ENCODE measurements at places on chromosomes 6 and 20.

- DNase-seq, result no peak
Observed at GRCh38 chr6:139595183-139595582, 220.7 kb upstream of the CITED2 start.

- DNase-seq, result no peak
Observed at GRCh38 chr6:157030755-157031154, 253.6 kb downstream of the ARID1B start.

DNA sequence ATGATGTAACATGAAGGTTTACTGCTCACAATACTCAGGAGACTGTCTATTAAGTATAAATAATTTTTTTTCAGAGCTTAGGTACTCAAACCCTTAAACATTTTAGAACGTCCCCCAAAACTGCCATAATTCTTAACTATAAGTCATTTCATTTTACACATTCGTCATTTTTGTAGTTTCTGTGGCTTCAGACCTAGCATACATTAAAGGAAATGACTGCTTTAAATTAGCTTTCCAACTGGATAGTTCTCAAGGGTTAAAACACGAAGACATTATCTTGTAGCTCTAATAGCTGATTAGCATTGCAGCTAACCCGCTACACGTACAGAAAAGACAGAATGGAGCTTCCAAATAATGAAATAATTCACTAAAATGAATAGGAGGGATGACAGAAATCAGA lies 24.9 kb upstream of the PLN start:
- no peak for DNase-seq

- no peak for DNase-seq
Observed at GRCh38 chr20:46144432-46145025, 26.4 kb downstream of the CD40 start.

GRCh38 chr20:46975976-46976375 lies 81.3 kb downstream of the EYA2 start:
- no peak for DNase-seq

- DNase-seq, result no peak
Observed at GRCh38 chr6:127451388-127451787, 7.8 kb downstream of the KIAA0408 start.

DNA sequence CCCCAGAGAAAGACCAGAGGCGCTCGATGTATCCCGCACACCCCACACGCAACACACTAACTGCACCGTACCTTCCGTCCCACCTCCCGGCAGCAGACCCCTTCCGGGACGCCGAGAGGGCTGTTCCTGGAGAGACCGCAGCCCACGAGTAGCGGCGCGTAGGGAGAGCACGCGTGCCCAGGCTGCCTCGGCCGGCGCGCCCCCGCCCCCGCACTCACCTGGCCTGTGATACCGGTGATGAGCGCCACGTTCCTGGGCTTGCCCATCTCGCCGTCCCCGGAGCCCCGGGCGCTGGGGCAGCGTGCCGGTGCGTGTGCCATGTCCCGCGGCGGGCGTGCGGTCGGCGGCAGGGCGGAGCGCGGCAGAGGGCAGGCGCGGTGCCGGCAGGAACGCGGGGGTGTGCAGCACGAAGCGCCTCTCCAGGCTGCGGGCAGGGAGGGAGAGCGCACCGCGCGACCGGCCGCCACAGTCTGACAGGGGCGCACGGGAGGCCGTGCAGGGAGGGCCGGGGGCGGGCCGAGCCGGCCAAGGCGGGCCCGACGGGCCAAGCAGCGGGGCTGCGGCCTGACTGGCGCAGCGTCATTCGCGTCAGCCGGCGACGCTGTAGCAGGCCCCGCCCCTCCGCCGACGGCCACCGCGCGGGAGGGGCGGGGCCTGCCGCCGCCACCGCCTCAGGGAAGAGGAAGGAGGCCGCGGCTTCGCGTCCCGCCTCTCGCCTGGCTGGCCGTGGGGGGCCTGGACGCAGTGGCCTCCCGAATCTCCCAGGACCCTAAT lies at the start of gene GMDS:
Gene GMDS, minus strand, starts transcription at position 503 of the 774 bp plus-strand sequence.
- DNase-seq, result peak; percentile 73

GRCh38 chr6:100212131-100212530 lies 218.1 kb upstream of the MCHR2 start:
- DNase-seq, result no peak

DNA sequence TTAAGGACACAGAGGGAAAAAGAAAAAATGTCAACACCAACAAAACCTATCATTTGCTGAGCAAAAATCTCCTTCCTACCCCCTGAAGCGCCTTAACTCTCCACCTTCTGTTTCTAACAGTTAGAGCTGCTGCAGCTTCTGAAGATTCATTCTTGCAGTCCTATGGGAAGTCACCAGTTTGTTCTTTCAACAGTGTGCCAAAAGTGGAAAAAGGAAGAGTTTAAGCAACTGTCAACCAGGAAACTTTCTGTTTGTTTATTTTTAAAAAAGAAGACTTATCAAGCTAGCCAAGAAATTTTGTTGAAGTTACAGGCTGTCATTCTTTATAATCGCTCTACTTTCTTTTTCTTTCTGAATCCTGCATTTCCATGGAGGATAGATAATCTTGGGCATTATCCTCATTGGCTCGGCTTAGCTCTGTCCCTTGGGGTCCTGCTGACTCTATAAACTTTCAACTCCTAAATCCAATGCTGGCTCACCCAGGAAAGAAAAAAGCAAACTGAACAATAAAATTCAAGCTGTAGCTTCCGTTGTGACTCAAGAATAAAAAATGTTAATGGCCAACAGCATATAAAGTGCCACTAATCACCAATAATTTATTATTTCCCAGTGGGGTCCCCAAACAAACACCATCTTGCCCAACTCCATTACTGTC lies 172.8 kb upstream of the CITED2 start:
- DNase-seq, result no peak

DNA sequence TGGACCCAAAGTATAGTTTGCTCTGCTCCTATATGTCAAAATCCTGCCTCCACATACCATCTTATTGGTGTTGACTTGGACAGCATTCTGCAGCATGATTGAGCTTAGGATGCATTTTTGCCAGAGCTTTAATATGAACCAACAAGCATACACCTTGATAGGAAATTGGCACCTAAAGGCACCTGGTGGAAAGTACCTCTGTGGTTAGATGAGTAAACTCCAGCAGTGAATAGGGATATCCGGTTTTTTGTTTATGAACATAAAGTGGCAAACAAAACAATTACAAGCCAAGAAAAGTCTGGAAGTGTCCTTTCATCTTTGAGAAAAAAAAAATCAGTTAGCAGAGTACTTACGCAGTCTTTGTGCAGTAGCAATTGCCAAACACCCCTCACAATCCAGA lies 6.2 kb upstream of the CYP24A1 start:
- DNase-seq, result no peak

DNA sequence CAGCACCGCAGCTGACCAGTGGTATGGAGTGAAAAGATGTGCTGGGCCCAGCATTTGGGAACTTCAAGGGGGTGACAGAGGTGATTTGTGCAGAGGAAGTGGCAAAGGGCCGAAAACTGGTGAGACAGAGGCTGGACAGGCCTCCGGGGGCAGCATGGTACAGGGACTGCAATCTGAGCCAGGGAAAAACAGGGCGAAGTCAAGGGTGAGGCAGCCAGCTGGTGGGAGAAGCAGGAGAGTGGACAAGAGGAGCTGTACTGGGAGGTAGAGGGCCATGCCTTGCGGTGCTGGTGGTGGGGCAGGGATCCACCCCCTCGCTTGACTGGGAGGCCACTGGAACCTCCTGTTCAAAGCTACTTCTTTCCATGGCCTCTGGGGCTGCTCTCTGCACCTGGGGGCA lies 7.3 kb upstream of the GFRA4 start:
- no peak for DNase-seq

GRCh38 chr6:167266830-167267555 lies 24.1 kb upstream of the UNC93A start:
- no peak for DNase-seq

DNA sequence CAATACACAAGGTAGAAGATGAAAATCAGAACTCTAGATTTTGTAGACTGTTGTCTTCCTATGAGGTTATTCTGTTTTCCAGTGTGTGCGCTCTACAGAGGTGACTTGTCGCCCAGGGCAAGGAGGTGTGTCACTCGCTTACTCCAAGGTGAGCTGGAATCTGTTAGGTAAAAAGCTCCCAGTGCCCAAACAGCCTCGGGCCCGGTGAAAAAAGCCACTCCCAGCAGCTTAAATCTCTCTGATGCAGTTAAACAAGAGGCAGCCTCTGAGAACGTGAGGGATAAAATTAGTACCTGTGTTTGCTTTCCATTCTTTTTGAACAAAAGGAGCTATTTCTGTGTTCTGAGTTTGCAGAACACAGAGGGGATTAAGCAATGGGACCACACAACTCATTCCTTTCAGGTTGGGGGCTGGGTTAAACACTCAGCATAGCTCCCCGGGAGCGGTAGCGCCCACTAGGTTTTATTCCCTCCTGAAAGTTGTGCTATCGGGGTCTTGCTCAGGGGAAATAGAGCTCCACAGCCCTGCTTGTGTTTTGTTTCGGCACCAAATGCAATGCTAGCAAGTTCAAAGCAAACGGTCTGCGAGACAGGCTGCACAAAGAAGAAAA lies 181.2 kb downstream of the FOXA2 start:
- no peak for DNase-seq

GRCh38 chr6:63997734-63998133 lies 362.1 kb downstream of the PHF3 start:
- DNase-seq, result no peak

- DNase-seq, result no peak
Observed at GRCh38 chr6:104728448-104728847, 131.3 kb downstream of the HACE1 start.

DNA sequence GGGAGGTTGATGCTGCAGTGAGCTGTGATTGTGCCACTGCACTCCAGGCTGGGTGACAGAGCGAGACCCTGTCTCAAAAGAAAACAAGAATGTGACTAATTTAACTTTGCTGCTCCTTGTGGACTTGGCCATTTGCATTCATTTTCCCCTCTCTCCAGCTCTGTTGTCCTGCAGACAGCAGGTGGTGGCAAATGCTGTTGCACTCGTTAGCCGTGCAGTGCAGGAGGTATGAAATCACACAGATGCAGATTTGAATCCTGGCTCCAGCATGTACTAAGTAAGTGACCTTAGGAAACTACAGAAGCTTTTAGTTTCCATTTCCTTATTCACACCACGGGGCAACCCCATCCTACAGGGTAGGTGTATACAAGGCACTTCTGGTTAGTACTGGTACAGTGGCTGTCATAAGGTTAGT lies 9.6 kb upstream of the BEND3 start:
- no peak for DNase-seq

DNA sequence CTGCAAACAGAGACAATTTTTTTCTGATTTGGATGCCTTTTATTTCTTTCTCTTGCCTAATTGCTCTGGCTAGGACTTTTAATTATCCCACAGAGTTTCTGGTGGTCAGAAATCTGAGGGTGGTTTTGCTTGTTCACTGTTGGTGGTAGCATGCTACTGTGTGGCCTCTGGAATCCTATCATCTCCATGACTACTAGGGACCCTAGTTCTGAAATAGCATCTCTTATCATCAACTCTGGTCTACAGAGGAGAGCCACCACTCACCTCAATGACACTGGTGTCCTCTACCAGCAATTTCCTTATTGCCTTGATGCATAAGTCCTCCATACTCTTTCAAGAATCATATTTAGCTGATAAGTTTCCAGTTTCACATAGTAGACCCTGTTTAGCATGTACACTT lies 27.5 kb upstream of the STX11 start:
- DNase-seq, result no peak

GRCh38 chr6:155493026-155493693 lies 37.5 kb upstream of the NOX3 start:
- no peak for DNase-seq

GRCh38 chr6:159929819-159930218 lies 39.0 kb downstream of the MAS1 start:
- DNase-seq, result no peak

DNA sequence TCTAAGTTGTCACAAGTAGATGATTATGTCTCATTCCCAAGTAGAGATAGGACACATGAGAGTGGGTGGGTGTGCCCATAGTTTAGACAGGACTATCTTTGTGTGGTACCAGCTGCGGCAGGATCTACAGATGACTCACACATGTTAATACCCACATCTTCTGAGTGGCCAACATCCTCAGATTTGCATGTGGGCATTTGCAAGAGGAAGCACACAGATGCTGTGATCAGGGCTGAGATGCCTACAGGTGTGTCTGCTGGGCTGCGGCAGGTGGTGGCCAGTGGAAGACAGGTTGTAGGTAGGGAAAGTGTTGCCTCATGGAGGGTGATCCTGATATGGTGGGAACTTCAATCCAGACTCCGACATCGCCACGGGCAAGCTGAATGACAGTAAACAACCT lies 50.8 kb downstream of the UTRN start:
- DNase-seq, result no peak

DNA sequence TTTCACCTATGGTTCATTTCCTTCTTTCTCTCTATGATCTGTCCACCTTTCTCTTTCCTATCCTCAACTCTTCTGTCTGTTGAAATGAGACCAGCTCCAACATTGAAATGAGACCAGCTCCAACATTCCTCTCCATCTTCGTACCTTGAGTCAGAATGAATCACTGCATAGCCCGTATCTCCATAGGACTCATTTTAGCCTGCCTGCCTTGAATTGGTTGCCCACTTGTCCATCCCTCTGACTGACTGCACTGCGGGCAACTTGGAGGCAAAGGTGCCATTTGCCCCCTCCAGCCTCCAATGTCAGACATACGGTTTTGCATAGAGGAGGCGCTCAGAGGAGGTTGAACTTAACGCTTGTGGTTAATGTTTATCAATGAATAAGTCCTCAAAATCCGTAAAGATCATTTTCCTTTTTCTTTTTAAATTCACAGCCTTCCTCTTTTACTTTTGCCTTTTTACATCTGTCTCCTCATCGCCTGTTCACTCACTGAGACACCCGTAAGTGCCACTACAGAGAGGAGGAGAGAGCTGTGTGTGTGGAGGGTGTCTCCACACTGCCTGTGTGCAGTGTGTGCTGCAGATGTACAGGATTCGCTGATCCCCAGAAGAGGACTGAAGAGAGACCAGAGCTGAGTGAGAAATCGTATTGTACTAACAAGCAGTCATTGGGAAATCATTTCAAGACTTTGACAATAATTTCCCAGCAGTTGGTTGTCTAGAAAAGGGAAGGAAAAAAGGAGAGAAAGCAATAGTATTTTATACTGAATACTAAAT lies 579.6 kb upstream of the MAP3K7 start:
- no peak for DNase-seq

GRCh38 chr6:37254881-37255280 lies 2.7 kb upstream of the TBC1D22B start:
- DNase-seq, result no peak

- no peak for DNase-seq
Observed at GRCh38 chr6:64084185-64084663, 448.6 kb downstream of the PHF3 start.
